ENCODE measurements at places on chromosomes 1 and 21. TPM values are rescaled to one million over a fixed set of nuclear protein-coding genes. Genes with fewer than 3 reads are reported as not detected.

GRCh38 chr21:40567501-40567900 lies 279.5 kb downstream of the DSCAM start:
- no peak for DNase-seq

DNA sequence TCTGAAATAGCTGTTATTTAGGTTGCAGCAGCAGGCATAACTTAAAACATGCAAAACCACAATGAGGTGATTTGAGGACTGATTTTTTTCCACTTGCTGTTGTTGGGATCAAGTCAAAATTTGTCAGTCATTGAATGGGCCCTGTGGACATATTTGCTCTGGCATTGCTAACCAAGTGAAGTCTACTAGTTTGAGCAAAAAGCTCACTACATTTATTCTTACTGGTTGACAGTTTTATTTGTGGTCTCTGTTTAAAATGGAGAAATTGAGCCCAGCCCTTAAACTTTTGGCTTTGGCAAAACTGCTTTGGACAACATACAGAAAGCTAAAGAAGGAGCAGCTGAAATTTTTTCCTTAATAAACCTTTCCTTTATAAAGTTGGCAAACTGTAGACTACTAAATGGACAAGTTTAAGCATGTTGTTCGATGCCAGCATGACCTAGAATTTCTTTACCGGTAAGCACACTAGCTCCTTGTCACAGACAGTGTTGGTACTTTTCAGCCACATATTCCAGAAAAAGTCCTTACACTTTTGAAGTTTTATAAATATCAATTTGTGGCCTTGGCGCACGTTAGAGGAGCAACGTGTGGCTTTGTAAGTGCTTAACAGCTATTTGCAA lies 234.6 kb downstream of the USP25 start:
- DNase-seq: no peak

Gene CD1D
- not detected for total RNA-seq

- no peak for DNase-seq
Measured at GRCh38 chr1:82487778-82488177, 687.0 kb downstream of the ADGRL2 start.

DNA sequence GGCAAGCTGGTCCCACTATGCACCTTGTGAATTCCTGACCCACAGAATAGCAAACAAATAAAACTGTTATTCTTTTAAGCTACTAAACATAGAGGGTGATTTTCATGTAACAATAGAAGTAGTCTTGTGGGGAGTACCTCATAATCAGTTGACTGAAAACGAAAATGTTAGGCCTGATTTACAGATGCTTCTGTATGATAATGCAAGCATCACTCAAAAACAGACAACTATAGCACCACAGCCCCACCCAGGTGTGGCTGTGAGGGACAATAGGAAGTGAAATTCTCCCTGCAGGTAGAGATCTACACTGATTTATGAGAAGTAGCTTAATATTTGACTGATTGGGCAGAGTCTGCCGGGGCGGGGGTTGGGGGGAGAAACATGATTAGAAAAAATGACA lies 26.5 kb upstream of the KRTAP19-8 start:
- DNase-seq: no peak

DNA sequence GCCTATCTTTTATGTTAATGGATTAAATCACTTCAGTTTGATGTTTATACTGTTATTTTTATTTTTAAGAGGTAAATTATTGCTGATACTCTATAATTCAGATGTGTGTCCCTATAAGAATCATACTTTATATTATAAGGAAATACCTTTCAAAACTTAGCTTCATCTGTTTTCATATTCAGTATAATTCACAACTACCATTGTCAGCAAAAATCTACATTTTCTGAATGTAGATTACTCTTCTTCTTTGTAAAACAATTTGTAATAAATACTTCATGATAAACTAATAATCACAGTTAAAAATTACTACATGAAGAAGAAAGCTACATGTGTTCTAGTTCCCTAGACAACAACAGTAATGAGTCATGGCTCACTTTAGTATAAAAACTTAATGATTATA lies 115.4 kb upstream of the SERTAD4 start:
- DNase-seq: no peak
